Activated CD8-positive, alpha-beta memory T cell treated with anti-CD3 and anti-CD28 coated beads for 4 hours (primary cell): ENCODE measurements at places on chromosomes 3 and 15.

- no peak for DNase-seq
Measured at GRCh38 chr15:74228723-74229081, 7.4 kb upstream of the CCDC33 start.

DNA sequence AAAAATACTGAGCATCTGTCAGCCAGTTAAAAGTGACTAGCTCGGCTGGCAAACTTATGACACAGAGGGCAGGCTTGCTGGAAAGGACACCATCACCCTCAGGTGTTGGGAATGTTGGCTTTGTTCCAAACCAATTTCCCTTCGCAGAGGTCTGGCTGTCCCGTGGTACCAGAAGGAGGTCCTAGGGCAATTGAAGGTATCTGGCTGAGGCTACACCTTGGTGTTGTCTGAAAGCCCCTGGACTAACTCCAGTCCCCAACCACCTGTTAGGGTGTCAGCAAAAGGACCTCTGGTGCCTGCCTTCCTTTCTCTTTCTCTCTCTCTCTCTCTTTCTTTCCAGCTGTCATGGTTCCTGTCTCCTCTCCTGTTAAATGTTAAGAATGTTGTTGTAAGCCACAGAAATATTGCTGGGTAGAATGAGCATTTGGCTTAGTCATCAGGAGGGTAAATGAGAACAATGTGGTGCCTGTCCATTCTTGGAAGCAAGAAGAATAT, 12.5 kb downstream of the PRR20G start:
- no peak for DNase-seq

DNA sequence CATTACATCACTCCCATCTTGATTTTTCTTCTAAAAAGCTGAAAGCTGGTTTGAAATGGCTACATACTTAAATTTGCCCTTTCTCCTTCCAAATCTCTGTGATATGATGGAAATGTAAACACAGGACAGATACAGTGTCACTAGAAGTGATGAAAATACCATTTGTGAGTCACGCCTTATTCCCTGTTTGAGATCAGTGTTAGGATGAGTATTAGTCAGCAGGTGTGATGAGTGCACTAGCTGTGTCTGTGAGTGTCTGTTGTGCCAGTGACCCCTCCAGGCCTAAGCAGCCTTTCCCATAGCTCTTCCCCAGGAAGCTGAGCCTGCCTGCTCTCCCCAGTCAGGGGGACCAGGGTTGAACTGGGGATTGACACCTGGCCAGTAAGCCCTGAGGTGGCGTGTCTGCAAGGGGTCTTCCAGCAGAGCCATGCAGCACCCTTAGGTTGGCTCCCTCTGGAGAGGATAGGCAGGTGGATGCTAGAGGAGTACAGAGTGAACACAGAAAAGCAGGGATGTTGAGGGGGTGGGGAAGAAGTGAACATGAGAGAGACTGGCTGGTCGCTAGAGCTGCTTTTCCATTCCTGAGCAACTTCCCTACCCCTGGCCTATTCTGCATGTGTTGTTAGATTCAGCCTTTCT, 92.0 kb downstream of the PDE8A start:
- no peak for DNase-seq

GRCh38 chr3:30393079-30393478, 213.3 kb upstream of the TGFBR2 start:
- no peak for DNase-seq

- no peak for DNase-seq
Measured at GRCh38 chr3:58459160-58459559, 25.5 kb upstream of the PDHB start.

GRCh38 chr3:47342151-47342550, 38.7 kb upstream of the PTPN23 start:
- no peak for DNase-seq

GRCh38 chr15:31303726-31304648, 22.6 kb upstream of the KLF13 start:
- no peak for DNase-seq

DNA sequence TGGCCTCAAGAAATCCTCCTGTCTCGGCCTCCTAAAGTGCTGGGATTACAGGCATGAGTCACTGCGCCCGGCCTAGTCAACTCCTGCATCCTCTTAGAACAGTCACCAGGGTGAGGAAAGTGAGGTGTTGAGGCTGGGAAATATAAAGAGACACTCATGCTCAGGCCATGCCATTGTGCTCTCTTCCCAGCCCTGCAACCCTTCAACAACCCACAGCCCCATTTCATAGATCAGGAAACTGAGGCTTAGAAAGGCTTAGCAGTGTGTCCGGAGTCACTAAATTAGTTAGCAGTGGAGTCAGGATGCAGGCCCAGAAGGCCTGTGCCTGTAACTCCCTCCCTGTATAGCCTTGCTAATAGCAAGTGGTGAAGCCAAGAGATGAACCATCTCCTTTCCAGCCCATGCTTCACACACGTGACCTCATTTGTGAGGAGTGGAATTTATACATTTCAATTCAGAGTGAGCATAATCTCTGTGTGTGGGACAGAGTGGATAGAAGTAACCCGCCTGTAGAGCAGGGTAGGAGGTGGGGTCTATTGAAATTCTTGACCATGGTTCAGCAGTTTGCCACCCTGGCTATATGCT, 51.7 kb upstream of the USP3 start:
- DNase-seq, result no peak

DNA sequence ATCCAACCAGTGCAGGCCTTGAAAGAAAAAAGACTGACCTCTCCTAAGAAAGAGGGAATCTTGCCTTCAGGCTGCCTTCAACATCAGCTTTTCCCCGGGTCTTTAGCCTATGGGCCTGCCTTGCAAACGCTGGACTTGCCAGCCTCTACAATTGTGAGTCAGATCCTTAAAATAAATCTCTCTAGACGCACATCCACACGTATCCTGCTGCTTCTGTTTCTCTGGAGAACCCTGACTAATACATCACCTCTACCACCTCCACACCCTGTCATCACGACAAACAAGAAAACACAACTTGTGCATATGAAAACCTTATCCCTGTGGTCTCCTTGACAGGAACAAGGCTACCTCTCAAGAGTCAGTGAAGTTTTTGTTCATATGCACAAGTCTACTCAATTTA, 11.8 kb downstream of the CYFIP1 start:
- no peak for DNase-seq
